ENCODE measurements at places on chromosomes 3 and 15. TPM values are rescaled to one million over a fixed set of nuclear protein-coding genes. Genes with fewer than 3 reads are reported as not detected.

- DNase-seq = no peak
These were observed 97.4 kb downstream of the DTWD1 start for GRCh38 chr15:49718234-49718633.

DNA sequence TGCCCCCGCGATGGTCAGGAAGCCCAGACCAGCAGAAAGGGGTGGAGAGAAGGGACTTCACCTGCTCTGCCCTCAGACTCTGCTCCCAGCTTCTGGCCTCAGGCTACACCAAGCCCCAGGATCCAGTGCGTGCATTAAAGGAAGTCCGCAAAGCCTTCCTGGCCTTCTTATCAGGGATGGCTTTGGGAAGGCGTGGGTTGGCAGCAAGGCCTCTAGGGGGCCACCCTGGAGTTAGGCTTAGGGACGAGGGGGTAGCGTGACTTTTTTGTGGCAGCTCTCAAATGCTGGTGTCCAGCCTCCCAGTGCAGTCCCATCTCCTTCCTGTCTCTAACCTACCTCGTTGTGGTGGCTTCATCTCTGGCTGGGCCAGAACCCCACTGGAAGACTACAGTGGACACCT, 18.9 kb upstream of the RPL29 start:
- no peak for DNase-seq

- DNase-seq = no peak
These were observed 11.0 kb upstream of the PIK3CB start for GRCh38 chr3:138845771-138846173.

ANKDD1A gene
- 6.7 TPM for total RNA-seq

GRCh38 chr3:65048151-65048550, 360.4 kb upstream of the ADAMTS9 start:
- DNase-seq = no peak

DNA sequence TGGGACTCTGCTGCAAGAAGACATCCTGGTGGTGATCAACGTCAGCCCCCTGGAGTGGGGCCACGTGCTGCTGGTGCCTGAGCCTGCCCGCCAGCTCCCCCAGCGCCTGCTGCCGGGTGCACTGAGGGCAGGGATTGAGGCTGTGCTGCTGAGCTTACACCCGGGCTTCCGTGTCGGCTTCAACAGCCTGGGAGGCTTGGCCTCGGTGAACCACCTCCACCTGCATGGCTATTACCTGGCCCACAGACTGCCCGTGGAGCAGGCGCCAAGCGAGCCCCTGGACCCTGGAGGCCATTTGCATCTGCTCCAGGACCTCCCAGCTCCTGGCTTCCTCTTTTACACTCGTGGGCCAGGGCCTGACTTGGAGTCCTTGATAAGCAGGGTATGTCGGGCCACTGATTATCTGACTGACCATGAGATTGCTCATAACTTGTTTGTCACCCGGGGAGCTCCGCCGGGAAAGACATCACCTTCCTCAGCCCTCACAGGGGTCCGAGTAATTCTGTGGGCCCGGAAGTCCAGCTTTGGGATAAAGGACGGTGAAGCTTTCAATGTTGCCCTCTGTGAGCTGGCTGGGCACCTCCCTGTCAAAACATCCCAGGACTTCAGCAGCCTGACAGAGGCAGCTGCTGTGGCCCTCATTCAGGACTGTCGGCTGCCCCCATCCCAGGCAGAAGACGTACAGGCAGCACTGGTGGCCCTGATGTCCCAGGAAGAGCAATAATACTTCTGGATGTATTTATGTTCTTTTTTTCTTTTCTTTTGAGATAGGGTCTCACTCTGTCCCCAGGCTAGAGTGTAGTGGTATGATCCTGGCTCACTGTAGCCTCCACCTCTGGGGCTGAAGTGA, 7.6 kb downstream of the GDPGP1 start:
- no peak for DNase-seq

TRIM42 gene
- total RNA-seq = not detected

DNA sequence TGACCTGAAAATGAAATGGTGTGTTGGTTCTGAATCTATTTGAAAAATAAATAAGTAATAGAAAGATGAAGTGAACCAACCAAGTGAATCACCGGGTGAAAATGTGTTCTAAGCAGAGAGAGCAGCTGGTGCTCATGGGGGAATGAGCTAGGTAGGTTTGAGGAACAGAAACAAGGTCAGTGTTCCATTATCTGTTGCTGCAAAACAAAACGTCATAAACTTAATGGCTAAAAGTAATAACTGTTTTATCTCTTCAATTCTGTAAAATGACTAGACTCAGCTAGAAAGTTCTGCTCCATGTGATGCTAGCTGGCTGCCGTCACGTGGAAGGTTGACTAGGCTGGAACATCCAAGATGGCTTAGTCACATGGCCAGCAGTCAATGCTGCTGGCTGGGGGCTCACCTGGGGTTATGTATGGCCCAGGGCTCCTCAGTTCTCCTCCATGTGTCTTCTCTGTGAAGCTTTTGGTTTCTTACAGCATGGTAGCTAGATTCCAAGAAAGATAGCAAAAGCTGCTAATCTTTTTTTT, 13.3 kb upstream of the SH3BP5 start:
- no peak for DNase-seq

GRCh38 chr15:100769043-100769974, 110.3 kb upstream of the ALDH1A3 start:
- no peak for DNase-seq

DNA sequence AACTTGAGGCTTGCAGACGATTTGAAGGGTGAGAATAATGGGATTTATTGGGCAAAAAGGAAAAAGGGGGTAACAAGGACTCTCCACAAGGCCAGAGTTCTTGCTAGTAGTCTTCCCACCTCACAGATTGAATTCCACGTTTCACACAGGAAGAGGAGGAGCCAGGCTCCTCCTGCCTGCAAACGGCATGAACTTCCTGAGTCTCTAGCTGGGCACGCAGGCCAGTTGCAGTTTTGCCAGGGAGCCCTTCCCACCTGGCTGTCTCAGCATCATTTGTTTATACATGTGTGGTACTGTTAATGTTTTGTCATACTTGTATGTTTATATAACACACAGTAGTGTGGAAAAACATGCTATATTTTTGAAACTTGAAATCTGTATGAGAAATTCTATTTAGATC, 155.0 kb downstream of the NLGN1 start:
- DNase-seq = peak; percentile 3

- peak; percentile 59 for DNase-seq
These were observed 4.5 kb downstream of the THRB start for GRCh38 chr3:24490151-24490550.

Measured in fibroblast of lung (primary cell).